ENCODE measurements at places on chromosomes 12 and 14.

- DNase-seq: no peak
Measured at GRCh38 chr14:68756734-68757133, 36.1 kb downstream of the ZFP36L1 start.

- DNase-seq: no peak
Measured at GRCh38 chr14:88323086-88323522, at the start of gene KCNK10. KCNK10 (minus strand) TSS chr14:88323269; CDS start chr14:88322798, 471 bp downstream.

- no peak for DNase-seq
Measured at GRCh38 chr14:87113286-87113685, 879.7 kb downstream of the GALC start.

DNA sequence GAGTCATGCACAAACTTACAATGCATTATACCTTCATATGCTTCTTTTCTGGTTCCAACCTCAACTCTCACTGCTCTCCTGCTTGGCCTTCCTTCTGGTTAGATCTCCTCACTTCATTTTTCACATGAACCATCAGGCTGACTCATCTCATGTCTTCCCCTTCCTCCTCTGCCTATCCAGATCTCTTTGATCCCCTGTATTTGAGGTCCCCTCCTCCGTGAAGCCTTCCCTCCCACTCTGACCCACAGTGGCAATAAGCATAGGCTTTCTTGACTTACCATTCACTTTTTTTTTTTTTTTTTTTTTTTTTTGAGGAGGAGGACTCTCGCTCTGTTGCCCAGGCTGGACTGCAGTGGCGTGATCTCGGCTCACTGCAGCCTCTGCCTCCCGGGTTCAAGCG lies 14.7 kb upstream of the ASIC1 start:
- no peak for DNase-seq

DNA sequence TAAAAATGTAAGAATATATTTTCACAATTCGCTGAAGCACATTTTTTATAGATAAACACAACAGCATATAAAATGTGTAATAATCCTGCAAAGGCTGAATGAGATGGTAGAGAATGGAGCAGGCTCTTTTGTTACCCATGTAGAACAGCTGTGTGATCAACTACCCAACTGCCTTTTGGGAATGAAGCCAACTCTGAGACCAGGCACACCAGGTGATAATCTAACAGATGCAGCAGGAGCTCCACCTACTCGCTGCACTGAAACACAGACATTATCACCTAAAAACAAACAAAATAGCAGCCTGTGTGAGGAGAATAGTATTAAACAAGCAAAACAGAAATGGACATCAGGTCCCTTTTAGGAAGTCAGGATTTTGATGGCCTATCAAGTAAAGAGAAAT lies 183.3 kb downstream of the CCDC59 start:
- no peak for DNase-seq

All from left lobe of liver (tissue), 2 donors.